Activated naive CD8-positive, alpha-beta T cell treated with anti-CD3 and anti-CD28 coated beads for 36 hours (primary cell): ENCODE measurements at places on chromosomes 12 and 14.
A peak's percentile ranks its signal among the peaks of the same experiment; 100 is the strongest.

- DNase-seq, result no peak
These were observed 231.0 kb upstream of the HMGA2 start for GRCh38 chr12:65593239-65593701.

- DNase-seq, result peak; percentile 14
These were observed 599 bp downstream of the PAPLN start for GRCh38 chr14:73237786-73238423.

GRCh38 chr14:91817566-91818325 is 49.6 kb downstream of the TC2N start:
- peak; percentile 8 for DNase-seq

DNA sequence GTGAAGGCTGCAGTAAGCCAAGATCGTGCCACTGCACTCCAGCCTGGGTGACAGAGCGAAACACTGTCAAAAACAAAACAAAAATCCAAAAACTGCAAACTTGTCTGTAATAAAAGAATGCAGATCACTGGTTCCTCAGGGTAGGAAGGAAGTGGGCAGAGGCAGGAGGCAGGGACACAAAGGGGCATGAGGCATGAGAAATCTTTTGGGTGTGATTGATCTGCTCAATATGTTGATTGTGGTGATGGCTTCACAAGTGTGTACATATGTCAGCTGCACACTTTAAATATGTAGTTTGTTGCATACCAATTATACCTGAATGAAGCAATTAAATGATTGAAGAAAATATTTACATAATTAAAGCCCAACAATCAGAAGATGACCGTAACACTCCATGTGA is 117.6 kb downstream of the CMAS start:
- DNase-seq, result no peak

- DNase-seq, result peak; percentile 1
These were observed 34.3 kb upstream of the GAS2L3 start for GRCh38 chr12:100539202-100539601.

GRCh38 chr12:66719862-66720261 is 41.0 kb upstream of the GRIP1 start:
- no peak for DNase-seq

- no peak for DNase-seq
These were observed 98.4 kb upstream of the SLC38A2 start for GRCh38 chr12:46470975-46471374.
